GM04503 (cell line): ENCODE measurements at places on chromosomes 16 and 17.

- DNase-seq: no peak
These were observed 17.9 kb downstream of the CA7 start for GRCh38 chr16:66862023-66862520.

DNA sequence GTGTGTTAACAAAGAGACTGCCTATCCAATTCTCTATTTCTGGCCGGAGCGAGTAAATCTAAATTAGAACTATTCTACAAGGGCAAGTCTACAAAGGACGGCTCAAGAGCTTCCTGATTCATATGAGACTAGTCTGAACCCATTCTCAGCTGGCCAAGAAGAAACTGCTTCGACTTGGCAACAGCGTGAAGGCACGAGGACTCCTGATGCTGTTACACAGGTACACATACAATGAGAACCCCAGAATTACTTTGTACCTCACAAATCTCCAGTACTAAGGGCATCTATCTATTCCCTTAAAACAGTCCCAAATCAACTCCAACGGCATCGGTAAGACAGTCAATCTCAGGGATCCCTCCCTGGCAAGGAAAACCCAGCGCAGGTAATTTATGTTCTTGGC lies 1.5 kb downstream of the CRK start:
- no peak for DNase-seq

GRCh38 chr17:78986048-78986648 lies 6.4 kb upstream of the LGALS3BP start:
- no peak for DNase-seq

DNA sequence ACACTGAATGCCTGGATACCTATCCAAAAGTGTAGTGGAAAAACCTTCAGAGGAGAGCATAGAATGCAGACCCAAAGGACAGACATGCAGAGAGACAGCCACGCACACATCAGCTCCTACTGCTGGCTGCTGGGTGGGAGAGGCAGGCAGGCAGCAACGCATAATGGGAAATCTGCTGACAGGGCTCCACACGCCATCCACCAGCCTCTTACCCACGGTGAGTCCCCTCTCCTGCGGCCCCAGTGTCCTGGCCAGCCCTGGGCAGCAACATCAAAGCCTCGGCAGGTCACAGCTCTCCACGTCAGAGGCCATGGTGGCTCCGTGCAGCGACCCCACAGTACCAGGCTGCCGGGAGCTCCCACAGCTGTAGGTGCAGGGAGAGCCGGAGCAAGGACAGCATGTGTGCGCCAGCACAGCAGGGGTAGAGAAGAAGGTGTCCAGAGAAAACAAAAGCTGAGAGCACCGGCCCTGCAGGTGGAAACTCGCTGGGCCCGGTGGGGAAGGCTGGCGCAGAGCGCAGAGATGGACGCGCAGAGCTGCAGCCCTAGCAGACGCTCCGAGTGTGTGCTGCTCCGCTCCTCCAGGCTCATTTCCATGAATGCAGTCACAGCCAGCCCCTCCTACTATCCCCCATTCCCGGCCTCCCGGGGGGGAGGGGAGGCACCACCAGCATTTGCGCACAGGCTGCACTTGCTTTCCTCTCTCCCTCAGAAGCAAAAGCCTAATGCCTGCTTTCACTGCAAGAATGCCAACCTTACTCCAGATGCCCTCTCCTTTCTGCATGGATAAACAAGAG lies 58.9 kb downstream of the CYTH1 start:
- no peak for DNase-seq

- DNase-seq: no peak
These were observed 12.4 kb downstream of the ZG16B start for GRCh38 chr16:2842340-2843000.

- no peak for DNase-seq
These were observed 81.7 kb downstream of the GOSR1 start for GRCh38 chr17:30558686-30559545.

GRCh38 chr16:23105309-23105708 lies 43.9 kb downstream of the USP31 start:
- DNase-seq: no peak
